ENCODE measurements at places on chromosomes 3 and 15. TPM values are rescaled to one million over a fixed set of nuclear protein-coding genes. Genes with fewer than 3 reads are reported as not detected.

Gene GOLGA8R
- 1.6 TPM for total RNA-seq

DNA sequence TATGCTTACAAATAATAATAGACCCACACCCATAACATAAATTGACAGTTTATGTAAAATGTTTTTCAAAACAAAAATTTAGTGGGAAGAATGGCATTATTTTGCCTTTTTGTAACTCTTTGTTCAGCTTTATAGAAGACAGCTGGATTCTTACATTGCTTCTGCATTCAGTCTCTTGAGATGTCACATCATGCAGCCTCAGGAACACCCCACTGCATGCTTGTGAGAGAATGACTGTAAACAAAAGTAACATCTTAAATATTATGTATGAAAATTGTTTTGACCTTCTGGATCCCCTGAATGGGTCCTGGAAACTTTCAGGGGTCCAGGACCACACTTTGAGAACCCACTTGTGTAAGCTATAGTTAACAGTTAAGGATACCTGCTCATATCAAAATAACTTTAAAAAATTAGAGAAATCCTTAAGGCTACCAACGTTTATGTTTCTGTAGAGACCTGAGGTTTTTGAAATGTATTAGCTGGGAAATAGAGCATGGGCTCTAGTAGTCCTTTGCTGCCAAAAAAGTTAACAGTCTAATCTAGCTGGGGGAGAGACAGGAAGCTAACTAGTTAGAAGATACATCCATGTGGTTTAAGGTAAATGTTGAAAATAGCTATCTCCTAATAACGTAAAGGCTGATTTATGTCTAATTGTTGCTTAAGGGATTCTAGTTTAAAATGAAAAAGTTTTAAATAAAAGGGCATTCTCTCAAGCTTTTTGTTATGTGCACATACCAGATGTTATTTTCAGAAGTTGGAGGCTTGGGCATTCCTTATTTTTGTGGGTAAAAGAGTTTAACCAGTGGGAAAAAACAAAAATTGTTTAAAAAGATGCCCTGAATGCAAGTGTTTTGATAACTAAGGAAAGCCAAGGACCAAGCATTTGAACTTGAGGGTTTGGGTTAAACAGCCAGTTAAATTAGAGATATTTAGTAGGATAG, 3.8 kb downstream of the USP3 start:
- DNase-seq: no peak

GRCh38 chr15:69857686-69858391, 239.9 kb downstream of the TLE3 start:
- DNase-seq: peak; percentile 14

- DNase-seq: no peak
Observed at GRCh38 chr3:60298141-60298540, 953.1 kb downstream of the FHIT start.

Gene CCDC13
- total RNA-seq: 0.39 TPM

Gene AHSG
- total RNA-seq: not detected

Gene BCL2A1
- not detected for total RNA-seq

Gene STAC
- total RNA-seq: 29.1 TPM

Gene CKMT1B
- total RNA-seq: not detected

DNA sequence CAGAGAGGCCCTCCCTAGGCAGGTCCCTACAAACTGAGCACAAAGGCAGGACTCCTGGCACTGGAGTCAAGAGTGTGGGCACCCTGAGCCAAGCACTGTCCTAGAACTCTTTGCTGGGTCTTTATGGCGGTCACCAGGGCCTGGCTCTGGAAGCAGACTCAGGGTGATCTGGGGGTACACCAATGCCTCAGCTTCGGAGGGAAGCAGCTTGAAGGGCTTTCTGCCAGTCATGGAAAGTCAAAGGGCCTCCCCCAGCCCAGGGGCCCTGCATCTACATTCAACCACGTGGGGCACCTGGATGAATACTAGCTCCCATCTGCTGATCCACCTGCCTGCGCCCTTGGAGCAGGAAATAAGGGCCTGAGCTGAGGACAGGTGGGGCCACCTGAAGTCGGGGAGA, 7.4 kb downstream of the EPB42 start:
- DNase-seq: no peak

DNA sequence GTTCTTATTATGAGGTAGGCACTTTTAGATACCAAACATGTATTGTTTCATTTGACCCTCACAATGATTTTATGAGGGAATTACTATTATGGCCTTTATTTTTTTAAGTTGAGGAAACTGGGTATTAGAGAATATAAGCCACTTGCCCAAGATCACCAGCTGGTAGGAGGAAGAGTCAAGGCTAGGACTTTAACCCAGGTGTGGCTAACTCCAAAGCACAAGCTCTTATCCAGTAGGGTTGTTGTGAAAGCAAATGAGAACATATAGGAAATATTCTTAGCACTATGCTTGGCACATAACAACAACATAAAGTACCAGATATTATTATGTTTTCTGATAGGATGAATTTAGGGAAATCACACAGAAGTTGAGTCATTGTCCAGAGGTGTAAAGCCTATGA, 7.9 kb downstream of the BTLA start:
- DNase-seq: no peak

Gene SLC7A14
- not detected for total RNA-seq

DNA sequence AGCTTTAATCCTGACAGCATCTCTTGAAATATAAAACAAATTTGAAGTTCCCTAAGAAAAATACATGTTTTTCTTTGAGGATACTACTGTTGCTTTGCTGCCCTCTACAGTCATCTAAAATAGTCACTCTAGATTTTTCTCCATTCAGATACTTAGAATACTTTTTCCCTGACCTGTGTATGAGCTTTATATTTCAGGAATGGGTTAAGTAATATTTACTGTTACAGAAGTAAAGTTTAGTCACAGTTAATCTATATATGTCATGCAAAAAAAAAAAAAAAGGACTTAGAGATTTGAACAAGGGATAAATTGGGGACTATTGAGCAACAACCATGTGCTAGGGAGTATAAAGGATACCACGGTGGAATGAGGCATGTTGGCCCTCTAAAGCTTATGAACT, 8.8 kb downstream of the NECTIN3 start:
- DNase-seq: no peak

Gene LAMB2
- 171 TPM for total RNA-seq

GRCh38 chr3:72036899-72037298, 252.0 kb upstream of the PROK2 start:
- peak; percentile 67 for DNase-seq

DNA sequence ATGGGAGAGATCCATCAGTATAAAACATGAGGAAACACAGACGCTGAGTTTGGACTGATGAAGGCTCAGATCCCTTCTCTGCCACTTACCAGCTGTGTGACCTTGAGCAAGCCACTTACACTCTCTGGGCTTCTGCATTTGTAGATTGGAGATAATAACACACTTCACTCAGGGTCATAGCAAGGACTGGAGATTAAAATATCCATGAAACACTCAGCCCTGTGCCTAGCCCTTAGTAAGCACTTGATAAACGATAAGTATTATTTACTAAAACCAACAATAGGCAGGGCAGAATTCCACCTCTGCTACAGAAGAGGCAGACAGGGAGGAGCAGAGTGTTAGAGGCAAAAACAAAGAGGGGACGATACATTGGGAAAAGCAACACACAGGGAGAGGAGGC, 420.5 kb upstream of the WNT5A start:
- no peak for DNase-seq

Gene SLC28A2
- total RNA-seq: not detected

GRCh38 chr15:39511000-39511915, 69.6 kb upstream of the THBS1 start:
- peak; percentile 81 for DNase-seq

Gene CAV3
- total RNA-seq: not detected

Gene SHC4
- total RNA-seq: 2.9 TPM

Gene NANOGP8
- total RNA-seq: not detected

DNA sequence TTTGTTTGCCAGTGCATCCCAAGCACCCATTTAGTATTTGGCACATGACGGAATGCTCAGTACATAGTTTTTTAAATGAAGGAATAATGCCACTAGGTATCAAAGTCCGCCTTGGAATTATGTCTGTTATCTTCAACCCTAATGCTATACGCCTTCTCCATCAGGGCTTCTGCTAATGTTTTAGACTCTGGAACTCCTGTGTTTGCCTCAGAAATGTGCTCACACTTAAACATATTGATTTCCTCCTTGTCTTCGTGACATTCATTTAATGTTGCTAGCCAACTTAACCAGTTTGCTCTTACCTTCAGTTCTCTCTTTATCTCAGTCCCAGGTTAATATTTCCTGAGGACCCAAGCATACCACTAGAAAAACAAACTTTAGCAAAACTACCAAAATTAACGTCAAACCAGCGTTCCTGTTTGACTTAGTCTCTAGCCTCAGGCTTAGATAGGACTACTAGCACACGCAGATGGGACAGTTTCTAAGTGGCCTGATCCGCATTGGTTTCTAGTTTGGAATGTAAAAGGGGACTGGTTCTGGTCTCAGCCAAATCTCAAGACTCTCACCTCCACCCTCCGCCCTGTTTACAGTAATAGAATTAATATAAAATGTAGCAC, 81.4 kb downstream of the IL1RAP start:
- DNase-seq: no peak

Gene ASB14
- total RNA-seq: not detected

- no peak for DNase-seq
Observed at GRCh38 chr3:17478673-17479072, 263.8 kb downstream of the TBC1D5 start.

DNA sequence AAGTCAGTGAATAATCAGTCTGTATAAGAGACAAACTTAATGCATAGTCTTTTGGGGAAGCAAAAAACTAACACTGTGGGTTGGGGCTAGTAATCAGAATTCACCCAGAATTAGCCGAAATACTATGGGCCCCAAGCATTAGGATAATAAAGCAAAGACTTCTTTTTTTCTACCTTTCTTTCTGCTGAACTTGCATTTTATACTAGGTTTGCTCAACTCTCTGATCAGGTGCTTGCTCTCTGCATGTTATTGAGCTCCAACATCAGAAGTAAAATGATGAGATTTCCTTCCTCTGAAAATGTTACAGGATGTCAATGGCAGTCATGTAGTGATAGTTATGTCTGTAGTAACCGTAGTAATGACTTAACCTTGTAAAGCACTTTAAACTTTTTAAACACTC, 216.6 kb downstream of the KCNMB2 start:
- no peak for DNase-seq

GRCh38 chr15:85408270-85408746, 27.9 kb downstream of the AKAP13 start:
- no peak for DNase-seq

Gene C15orf62
- not detected for total RNA-seq

DNA sequence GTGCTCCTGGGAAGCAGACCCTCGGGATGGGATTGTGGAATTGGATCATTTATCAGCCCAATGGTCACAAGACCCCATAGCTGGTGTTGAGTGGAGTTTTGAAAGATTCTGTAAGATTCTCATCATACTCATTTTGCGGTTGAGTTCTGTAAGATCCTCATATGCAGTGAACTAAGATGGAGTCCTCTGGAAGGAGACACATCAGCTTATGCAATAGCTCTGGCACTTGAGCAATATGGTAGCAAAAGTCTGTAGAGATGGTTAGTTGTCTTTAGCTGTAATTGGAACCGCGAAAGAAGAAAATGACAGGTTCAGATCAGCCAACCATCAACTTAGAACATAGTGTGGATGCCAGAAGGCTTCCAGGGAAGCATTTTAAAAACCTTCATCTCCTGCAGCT, 184.5 kb upstream of the TSC22D2 start:
- no peak for DNase-seq

Data from SJSA1 (cell line).